Activated naive CD4-positive, alpha-beta T cell treated with anti-CD3 and anti-CD28 coated beads for 36 hours (primary cell): ENCODE measurements at places on chromosomes 3 and 15. TPM values are rescaled to one million over a fixed set of nuclear protein-coding genes. Genes with fewer than 3 reads are reported as not detected.

STAC gene
- total RNA-seq = not detected

WDR93 gene
- not detected for total RNA-seq

SH2D7 gene
- not detected for total RNA-seq

DNA sequence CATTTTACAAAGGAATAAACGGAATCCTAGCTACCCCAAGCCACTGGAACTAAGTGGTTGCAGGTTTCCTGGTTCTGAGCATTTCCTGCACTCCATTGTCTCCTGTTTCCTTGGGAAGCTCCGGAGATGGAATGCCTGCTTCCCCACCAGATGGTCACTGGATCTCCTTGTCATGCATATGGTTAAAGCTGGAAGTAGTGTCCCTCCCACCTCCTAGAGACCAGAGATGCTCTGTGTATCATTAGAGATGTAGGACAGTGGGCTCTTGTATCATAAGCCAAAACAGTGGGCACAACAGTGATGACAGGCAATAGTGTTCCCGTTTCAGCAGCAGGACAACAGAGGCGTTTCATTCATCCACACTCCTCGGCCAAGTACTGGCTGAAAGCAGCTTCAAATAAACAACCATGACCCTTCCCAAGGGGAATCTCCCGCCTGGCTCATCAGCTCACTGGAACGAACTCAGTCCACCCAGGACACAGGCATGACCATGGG lies 136.2 kb upstream of the EIF1B start:
- DNase-seq = no peak

GRCh38 chr3:79467721-79468120 lies 300.1 kb downstream of the ROBO1 start:
- DNase-seq = no peak

GRCh38 chr3:8239718-8240695 lies 261.6 kb upstream of the LMCD1 start:
- DNase-seq = peak; percentile 41

GRCh38 chr3:167880183-167880582 lies 144.7 kb downstream of the SERPINI1 start:
- no peak for DNase-seq

DNA sequence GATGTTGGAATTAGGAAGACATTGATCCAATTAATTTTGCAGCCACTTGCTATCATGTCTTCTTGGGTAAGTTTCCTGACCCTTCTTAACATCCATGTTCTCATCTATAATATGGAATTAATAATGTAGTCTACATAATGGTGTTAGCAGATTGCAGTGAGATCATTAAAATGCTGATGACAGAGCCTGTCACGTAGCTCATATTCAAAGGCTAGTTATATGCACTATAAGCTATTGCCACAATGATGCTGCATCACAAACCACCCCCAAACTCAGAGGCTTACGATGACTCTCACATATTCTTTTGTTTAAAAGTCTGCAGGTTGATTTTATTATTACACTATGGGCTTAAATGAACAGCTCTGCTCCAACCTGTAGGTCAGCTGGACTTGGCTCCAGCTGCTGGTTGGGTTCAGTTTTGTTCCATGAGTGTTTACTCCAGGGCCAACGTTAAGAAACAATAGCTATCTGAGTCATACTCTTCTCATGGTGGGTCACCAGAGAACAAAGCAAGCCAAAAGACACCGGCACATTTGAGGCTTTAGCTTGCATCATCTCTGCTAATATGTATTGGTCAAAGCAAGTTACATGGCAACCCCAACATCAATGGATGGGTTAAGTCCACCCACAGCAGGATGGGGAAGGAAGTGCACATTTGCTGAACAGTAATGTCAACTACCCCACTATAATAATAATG lies 250.0 kb upstream of the SLCO3A1 start:
- DNase-seq = no peak
